ENCODE measurements at places on chromosomes 7 and 10.

DNA sequence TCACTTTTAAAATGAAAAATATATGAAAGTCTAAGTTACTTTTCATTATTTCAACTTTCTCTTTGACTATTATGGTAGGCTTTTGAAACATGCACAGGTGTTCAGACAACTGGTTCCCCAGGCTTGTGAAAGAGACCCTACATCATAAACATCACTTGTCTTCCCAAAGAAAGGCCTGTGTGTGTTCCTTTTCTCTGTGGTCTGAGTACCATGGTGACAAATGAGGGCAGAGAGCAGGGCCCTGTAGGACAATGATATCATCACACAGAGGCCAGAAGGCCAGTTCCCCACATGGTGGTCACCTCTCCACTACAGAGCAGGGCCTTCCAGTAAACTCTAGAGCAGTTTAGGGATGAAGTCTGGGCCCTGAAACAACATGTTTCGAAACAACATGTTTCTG is 288.8 kb downstream of the USP6NL start:
- no peak for DNase-seq

- DNase-seq: no peak
Observed at GRCh38 chr7:23462846-23463245, 7.4 kb downstream of the IGF2BP3 start.

GRCh38 chr7:131895541-131896164 is 339.2 kb upstream of the PODXL start:
- DNase-seq: no peak

DNA sequence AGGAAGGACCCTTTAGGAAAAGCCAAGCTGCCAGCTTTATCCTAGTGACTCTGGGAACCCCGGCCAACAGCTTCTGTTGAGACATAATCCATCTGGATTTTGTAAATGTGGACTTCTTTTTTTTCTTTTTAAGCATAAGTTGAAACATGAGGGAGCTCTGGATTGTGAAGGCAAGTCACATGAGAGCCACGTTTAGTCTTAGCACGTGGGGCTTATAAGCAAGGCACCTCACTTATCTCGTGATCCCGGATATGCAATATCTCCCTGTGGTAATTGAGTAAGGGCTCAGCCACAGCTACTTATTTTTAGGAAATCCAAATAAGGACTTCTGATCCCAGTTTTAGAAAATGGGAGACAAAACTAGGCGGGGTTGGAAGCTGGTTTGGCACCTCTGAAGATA is 111.2 kb upstream of the PTN start:
- DNase-seq: no peak

DNA sequence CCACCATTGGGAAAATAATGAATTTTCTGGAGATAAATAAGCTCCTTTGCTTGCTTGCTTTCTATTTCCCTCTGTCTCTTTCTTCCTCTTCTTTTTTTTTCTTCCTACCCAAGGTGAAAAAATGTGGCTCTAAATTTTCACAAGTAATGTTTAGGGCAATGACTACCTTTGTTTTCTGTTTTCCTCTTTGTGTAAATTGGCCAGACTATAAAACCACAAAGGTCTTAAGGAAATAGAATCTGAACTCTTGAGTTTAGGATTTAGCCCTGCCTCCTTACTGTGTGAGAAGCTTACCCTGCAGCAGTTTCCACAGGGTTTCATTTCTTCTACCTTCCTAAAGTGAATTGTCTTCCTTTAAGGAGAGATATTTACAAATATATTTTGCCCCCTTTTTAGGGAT is 330.4 kb downstream of the ARL4A start:
- DNase-seq: no peak

GRCh38 chr10:74855027-74855426 is 28.6 kb downstream of the KAT6B start:
- DNase-seq: no peak

DNA sequence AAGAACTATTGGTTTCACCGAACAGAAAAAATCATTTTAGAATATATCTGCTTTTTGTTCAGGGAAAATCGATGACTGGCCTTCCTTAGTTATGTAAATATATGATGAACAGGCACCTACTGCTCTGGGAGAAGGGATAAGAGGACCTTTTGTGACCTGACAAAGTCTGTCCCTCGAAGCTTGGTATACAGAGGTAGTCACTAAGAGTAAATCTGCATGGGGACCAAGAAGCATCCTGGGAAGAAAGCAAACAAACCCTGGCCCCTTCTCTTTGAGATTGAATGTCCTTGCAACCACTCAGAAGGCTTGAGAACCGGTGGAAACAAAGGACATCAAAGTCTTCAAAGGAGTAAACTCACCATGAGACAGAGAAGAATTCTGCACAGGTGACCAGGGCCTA is 52.3 kb downstream of the SKIDA1 start:
- DNase-seq: no peak

GRCh38 chr7:18294411-18294810 is 201.1 kb upstream of the HDAC9 start:
- DNase-seq: no peak

DNA sequence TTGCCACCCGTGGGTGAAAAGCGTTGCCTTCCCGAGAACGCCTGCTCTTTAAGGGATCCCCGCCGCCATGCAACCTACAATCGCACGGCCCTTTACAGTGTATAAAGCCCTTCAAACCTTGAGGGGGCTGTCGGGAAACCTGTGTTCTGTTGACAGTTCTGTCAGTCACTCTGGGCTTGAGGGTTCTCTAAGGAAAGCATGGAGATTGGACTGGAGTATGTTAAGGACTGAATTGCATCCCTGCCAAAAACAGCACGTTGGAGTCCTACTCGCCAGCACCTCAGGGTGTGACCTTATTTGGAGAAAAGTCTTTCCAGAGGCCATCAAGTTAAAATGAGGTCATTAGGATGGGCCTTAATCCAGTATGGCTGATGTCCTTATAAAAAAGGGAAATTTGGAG is 70.6 kb downstream of the PFKFB3 start:
- DNase-seq: no peak

GRCh38 chr7:11557627-11558026 is 274.4 kb downstream of the THSD7A start:
- DNase-seq: no peak

DNA sequence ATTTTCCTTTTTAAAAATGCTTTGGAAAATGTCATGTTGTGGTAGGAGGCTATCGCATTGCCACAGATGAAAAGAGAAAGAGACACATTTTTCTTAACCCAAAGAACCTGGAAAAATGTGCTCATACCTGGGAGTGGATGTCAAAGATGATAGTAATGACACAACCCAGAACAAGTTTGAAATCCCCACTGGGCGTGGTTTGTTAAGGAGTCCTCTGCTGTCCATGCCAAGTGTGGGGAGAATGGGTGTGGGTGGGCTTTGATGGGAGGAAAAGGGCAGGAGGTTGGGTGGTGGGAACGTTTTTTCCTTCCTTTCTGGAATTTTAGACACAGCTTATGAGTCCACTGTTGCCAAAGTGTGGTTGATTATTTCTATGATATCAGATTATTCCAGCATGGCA is 10.9 kb downstream of the OPTN start:
- no peak for DNase-seq

GRCh38 chr7:35465791-35466336 is 212.0 kb upstream of the TBX20 start:
- no peak for DNase-seq

GRCh38 chr7:30159163-30159562 is 24.4 kb downstream of the MTURN start:
- DNase-seq: no peak

GRCh38 chr10:63588436-63589167 is 67.4 kb downstream of the REEP3 start:
- no peak for DNase-seq

DNA sequence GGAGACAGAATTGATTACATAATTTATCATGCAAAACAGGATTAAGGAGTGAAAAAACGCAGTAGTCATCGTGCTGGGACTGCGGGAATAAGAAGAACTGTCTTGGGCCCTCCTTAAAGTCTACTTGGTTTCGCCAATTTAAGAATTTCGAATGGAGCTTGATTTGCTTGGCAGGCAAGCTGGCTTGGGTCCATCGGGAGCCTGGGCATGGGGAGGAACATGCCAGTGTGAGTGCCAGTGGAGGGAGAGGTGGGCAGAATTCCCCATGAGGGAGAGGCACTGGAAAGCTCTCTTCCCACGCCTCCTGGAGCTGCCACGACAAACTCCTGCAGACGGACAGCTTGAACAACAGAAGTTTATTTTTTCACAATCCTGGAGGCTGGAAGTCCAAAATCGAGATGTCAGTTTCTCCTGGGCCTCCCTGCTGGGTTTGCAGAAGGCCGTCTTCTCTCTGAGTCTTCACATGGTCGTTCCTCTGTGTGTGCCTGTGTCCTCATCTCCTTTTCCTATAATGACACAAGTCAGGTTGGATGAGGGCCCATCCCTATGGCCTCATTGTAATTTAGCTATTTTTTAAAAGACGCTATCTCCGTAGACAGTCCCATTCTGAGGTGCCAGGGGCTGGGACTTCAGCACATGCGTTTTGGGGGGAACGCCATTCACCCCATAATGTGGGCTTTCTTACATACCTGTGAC is 528.7 kb upstream of the DPP6 start:
- no peak for DNase-seq

- no peak for DNase-seq
Observed at GRCh38 chr10:63477927-63478326, 12.2 kb upstream of the JMJD1C start.
